CD4-positive, alpha-beta T cell treated with Interleukin-4 for 4 hours (primary cell): ENCODE measurements at places on chromosomes 12 and 14.

- no peak for DNase-seq
Measured at GRCh38 chr12:31900271-31900670, 58.9 kb upstream of the RESF1 start.

GRCh38 chr14:101503431-101504095, 57.7 kb upstream of the DIO3 start:
- no peak for DNase-seq

DNA sequence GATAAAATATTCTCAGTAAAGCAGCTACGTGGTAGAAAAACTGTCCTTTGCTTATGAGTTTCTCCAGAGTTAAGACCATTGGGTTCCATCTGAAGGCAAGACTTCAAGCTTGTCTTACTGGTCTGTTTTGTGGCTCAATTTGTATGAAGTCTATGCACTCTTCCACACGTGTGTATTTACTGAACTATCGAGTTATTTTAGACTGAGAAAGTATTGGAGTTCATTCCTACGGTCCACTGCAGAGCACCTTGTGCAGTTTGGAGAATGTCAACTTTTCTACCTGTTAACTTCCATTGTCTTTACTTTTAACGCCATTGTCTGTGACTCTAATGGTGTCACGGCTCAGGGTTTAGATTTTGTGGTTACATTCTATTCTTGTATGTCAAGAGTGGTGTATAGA, 3.7 kb downstream of the HIF1A start:
- DNase-seq, result peak; percentile 20

DNA sequence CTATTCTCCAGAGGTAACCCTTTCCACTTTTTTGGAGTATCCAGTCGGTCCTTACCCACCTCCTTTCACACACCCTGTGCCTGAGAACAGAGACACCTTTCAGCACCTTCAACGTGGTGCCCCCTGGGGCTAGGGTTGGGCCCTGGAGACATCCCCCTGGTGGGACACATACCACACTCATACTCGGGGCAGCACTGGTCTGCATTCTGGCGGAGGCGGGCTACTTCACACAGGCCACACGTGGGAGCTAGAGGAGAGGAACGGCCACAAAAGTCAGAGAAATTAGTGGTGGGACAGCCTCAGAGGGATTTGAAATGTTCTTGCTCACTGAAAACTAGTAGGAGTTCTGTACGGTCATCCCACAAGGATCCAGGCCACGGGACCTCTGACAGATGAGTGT, 39.8 kb upstream of the ANO2 start:
- DNase-seq, result no peak

DNA sequence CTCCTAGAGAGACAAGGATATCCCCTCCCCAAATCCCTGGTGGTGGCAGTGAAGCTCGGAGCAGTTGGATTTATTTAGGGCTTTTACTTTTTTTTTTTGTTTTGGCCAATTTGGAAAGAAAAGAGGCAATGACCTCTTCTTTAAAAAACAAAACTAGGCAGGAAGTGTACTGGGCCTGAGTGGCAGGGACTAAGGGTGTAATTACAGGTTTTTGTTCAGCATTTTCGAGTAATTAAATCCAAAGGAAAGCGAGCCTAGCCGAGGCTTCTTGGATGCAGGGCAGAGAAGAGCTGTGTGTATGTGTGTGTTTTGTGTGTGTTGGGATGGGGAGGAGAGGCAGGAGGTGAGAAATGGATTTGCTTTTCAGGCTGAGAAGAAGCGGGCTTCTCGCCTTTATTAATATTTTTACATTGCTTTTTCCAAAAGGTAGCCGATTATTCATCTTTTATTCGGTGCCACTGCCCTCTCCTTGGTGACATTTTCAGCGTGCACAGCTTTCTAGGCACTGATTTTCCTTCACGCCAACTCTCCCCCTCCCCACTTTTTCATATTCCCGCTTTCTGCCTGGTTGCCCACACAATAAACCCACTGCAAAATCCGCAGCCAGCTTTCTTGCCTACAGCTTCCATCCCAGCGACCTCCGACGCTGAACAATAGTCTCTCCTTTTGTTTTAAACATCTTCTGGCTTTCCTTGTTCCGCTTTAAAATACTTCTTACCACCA, 8.9 kb upstream of the IRF2BPL start:
- no peak for DNase-seq

GRCh38 chr14:99589031-99589441, 15.0 kb downstream of the CCDC85C start:
- no peak for DNase-seq

DNA sequence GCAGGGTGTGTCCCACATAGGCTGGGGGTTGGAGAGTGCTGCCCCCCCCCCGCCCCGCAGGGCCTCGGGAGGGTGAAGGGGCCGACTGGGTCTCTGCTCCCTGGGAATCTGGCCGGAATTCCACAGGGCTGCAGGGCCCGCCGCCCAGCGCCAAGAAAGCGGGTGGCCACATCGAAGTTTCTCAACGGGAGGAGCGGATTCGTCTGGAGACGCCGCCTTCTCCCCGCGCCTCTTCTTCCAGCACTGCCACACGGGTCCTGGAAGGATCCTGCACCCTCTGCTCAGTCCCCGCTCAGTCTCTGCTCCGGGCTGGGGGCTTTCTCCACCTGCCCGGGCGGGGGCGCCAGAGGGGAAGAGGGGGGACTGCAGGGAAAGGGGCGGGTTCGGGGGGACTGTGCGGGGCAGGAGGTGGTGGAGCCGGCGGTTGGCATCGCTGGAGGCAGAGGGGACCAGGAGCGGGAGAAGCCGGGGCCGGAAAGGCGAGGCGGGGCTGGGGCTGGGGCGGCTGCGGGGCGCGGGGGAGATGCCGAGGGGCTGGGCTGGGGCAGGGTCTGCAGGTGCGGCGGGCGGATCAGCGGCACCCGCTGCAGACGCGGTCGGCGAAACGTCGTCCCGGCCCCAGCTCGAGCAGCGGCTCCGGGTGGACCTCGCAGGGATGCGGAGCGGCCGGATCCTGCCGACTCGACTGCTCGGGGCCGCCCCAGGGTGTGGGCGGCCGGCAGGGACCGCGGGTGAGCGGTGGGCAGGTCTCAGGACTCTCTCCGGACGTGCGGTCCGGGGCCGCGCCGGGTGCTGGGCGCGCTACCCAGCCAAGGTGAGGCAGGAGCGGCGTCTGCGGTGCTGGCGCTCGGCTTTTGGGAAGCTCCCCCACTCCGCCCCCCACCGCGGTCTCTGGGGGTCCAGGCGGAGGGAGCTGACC, 811.4 kb upstream of the TMEM132C start:
- DNase-seq, result no peak

DNA sequence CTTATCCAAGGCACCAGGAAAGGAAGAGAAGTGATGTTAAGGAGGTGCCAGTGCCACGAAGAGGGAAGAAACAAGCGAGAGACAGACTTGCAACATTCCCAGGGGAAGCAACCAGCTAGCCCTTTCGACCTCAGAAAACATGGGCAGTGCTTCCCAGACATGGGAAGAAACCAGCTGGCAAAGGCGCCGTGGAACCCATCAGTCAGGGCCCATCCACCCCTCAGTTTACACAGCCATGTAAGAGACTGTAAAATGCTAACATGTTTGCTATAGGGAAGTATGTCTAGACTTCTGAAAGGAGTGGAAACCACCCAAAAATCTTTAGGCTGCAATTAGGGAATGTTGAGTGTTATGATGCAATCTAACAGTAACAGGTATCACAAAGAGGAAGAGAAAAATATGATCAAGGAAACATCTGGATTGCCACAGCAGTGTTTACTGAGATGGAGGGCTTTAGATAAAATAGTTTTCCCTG, 26.3 kb downstream of the ANAPC5 start:
- DNase-seq, result no peak

DNA sequence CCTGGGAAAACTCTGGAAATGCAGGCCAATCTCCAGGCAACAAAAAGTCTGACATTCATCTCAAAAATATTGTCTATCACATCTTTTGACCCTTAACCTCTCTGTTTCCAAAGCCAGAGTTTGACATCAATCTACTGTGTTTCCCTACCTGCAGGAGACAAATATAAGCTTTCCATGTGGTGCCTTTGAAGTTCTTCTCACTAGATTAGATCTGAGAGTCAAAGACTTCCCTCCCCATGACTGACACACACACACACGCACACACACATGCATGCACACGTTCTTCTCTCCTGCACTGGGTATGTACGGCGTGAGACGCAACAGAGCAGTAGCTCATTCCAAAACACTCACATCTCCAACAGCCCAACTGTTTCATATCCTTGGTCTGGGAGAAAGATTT, 8.1 kb upstream of the ITPR2 start:
- no peak for DNase-seq

GRCh38 chr12:104974626-104975290, 11.4 kb upstream of the NOPCHAP1 start:
- peak; percentile 20 for DNase-seq

GRCh38 chr14:96320605-96321004, 42.5 kb downstream of the ATG2B start:
- no peak for DNase-seq

DNA sequence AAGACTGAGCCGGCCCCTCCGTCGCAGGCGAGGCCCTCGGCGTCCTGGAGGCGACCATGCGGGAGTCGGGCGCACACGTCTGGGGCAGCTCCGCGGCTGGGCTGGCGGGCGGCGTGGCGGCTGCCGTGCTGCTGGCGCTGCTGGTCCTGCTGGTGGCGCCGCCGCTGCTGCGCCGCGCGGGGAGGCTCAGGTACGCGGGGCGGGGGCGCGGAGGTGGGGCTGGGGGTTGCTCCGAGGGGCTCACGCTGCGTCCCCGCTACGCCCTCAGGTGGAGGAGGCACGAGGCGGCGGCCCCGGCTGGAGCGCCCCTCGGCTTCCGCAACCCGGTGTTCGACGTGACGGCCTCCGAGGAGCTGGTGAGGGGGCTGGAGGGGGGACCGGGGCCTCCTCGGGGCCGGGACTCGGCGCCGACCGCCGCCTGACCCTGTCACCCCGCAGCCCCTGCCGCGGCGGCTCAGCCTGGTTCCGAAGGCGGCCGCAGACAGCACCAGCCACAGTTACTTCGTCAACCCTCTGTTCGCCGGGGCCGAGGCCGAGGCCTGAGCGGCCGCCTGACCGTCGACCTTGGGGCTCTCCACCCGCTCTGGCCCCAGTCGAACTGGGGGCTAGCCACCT, 7.8 kb downstream of the AMN start:
- no peak for DNase-seq
